Upper lobe of right lung (tissue), 1 donor: ENCODE measurements at places on chromosomes 16 and 17.

DNA sequence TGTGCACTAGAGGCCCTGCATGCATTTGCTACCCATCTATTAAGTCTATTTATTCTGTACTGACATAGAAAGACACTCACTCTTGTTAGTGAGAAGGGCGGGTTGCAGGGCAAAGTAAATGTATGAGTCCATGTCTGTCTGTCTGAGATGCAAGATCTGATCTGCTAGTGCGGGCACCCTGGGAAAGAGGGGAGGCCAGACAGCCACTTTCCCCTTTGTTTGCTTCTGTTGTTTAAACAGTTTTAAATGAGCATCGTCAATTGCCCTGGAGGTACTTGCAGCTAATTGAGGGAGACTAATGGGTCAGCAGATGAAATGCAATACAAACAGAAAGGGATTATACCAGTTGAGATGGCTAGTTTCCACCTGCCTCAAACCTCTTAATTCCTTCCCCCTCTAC, 24.9 kb downstream of the SCNN1G start:
- DNase-seq = no peak

DNA sequence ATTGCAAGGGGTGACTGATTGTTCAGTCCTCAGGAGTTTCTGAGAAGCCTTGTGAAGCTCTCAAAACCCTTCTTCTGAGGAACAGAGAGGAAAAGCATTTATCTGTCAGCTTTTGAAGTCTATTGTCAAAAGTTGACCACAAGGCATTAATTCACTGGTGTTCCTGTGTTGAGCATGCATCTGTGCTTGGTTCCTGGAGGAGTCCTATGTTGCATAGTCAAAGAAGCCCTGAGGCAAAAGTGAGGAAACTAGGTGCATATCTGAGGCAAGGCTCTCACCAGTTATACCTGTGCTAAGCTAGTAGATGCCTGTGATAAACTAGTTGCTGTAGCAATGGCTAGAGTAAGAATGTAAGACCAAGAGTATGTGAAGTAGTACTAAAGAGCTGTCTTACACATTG, 1.8 kb upstream of the HEATR6 start:
- no peak for DNase-seq

- DNase-seq = no peak
These were observed 34.3 kb downstream of the WNT9B start for GRCh38 chr17:46885415-46886309.

DNA sequence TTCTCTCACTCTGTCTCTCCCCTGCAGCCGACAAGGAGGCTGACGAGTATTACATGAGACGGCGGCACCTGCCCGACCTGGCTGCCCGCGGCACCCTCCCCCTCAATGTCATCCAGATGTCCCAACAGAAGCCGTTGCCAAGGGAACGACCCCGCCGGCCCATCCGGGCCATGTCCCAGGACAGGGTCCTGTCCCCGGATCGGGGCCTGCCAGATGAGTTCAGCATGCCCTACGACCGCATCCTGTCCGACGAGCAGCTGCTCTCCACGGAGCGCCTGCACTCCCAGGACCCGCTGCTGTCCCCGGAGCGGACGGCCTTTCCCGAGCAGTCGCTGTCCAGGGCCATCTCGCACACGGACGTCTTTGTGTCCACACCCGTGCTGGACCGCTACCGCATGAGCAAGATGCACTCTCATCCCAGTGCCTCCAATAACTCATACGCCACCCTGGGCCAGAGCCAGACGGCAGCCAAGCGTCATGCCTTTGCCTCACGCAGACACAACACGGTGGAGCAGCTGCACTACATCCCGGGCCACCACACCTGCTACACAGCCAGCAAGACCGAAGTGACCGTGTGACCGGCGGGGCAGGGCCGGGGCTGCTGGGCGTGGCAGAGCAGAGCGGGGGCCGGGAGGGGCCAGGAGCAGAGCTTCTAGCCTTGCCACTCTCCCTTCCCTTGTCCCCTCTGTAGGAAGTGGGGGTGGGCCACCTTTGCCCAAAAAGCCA, 40.4 kb upstream of the DNAH9 start:
- no peak for DNase-seq

- no peak for DNase-seq
These were observed 166.6 kb upstream of the NOG start for GRCh38 chr17:56426901-56427300.

GRCh38 chr17:60065867-60066266, 12.9 kb downstream of the HEATR6 start:
- no peak for DNase-seq

GRCh38 chr17:50953831-50954601, 87.9 kb upstream of the TOB1 start:
- DNase-seq = peak; percentile 80

DNA sequence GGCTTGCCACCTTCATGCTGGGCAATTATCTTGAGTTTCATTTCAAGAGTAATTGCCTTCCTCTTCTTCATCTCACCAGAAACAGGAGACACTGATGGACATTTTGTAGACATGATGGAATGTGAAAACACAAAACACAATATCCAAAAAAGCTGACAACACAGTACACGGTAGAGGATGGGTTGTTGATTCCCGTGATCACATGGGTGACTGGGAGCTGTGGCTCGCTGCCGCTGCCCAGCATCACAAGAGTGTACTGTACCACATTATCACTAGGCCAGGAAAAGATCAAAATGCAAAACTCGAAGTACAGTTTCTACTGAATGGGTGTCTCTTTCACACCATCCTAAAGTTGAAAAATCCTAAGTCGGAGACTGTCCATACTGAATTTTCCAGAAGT, 7.4 kb downstream of the PTRH2 start:
- DNase-seq = no peak

DNA sequence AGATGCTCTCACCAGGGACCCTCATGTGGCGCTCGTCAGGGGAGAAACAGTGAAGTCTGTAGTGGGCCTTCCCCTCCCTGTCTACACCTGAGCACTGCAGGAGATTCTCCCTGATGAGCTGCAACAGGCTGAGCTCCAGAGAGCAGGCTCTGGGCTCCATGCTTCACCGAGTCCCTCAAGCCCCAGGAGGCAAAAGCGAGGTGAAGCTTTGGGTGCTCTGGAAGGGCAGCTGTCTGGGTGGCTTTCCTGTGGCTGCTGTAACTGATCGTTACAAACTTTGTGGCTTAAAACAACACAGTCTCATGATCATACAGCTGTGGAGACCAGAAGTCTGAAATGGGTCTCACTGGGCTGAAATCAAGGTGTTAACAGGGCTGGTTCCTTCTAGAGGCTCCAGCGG, 12.1 kb upstream of the CD300LD start:
- DNase-seq = no peak

DNA sequence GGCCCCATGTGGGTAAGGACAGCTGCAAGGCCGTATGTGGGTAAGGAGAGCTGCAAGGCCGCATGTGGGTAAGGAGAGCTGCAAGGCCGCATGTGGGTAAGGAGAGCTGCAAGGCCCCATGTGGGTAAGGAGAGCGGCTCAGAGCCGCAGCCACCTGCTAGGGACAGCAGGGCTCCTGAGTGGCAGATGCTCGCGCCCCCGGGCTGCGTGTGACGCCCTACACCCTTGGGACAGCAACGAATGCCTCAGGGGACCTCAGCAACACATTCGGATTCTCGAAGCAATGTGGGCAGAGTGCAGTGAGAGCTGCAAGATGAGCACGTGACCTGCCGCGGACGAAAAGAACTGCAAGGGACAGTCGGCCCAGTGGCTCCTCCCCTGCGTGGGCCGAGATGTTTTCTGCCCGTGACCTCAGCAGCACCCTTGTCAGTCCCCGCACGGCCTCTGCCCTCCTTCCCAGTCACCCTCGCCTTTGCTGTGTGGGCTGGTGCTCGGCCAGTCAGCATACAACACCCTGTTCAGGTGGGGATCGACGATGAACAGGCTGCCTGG, 9.6 kb upstream of the SLC38A8 start:
- peak; percentile 60 for DNase-seq

DNA sequence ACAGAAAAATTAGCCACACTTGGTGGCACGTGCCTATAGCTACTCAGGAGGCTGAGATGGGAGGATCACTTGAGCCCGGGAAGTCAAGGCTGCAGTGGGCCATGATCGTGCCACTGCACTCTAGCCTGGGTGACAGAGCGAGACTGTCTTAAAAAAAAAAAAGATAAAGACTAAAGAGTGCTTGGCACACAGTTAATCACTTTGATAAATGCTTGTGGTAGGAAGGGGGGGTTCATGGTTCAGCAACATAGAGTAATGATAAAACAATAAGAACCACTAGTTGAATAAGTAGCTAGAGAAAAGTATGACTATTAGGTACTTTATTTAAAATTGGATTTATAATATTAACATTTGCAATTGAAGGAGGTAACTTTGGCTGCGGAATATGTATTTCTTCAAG, 43.3 kb downstream of the USP32 start:
- no peak for DNase-seq

DNA sequence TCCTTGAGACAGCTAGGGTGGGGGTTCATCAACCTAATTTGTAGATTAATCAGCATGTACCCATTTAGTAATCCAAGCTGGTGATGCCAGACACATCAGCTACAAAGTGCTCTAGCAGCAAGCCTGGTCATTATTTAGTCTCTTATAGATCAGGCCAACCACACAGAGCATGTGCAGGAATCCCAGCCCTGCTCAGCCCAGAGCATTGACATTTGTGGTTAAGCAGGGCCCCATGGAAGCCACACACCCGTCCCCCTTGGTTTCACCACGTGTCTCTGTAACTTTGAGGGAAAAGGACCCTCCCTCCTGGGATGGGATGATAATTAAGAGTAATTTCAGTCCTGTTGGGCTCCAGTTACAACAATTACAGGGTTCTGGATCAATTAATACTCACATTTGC, 268.8 kb upstream of the RPL38 start:
- no peak for DNase-seq

- no peak for DNase-seq
These were observed 3.0 kb downstream of the CDRT4 start for GRCh38 chr17:15464231-15464985.

- DNase-seq = no peak
These were observed 96.6 kb downstream of the METRNL start for GRCh38 chr17:83175822-83176622.

DNA sequence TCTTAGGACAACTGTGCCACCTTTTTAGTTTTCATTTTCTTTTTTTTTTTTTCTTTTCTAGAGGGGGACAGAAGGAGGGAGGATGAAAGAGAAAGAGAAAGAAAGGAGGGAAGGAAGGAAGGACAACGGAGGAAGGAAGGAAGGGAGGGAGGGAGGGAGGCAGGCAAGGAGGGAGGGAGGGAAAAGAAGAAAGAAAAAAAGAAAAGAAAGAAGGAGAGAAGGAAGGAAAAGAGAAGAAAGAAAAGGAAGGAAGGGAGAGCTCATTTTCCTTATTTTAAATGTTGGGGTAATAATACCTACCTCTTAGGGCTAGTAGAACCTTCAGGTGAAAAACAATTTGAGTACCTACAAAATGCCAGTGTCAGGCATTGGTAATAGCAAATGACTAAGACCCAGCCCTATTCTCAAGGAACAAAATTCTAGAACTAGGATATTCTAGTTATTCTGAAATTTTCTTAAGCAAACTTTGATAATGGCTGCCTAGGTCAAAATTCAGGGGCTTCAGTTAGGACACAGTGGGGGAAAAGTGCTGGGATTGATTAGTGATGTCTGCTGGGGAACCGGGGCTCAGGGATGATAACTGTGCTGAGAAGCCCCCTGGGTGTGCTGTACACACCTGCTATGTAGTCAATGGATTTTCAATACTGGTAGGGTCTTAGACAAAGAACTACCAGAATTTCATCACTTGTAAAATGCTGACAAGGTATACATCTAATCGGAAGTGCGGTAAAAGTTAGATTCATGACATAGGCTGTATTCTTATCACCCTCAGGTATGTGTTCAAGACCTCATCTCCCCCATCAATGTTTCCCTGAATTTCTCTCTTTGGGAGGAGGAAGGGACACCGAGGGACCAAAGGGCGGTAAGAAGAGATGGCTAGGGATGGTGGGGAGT, 22.7 kb downstream of the ZNF768 start:
- no peak for DNase-seq

GRCh38 chr16:85751698-85752501, 1.0 kb upstream of the C16orf74 start:
- no peak for DNase-seq

DNA sequence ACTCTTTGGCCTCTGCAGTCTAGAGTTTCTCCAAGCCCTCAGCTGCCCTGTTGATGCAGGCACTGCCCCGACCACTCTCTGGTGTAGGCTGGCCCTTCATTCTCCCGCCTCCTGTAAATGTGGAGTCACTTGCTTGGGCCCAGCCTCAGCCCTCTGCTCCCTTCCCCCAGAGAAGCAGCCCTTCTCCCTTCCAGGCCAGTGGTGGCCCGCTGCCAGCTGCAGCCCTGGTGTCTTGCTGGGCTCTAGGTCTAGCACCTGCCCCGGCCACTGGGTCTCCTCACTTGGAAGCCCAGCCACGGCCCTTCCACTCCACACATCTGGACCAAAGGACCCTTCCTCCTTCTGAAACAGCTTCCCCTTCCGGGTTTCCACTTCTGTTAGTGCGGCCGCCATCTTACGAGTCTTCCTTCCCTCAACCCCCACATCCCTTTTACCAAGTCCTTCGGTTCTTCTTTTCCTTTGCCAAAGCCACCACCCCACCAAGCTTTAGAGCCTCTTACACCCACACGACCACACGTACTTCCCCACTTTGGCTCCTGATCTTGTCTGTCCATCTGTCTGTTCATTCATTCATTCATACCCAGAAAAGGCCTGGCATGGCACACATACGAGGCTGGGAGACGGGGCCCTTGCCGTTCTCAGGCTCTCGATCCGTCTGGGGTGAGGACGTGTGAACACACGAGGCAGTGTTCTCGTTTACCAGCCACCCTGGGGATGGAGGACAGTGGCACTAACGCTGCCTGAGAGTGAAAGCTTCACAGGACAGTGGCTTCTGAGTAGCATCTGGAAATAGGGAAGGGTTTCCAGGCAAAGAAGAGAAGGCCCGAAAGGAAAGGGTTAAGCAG, 68.0 kb downstream of the ABR start:
- DNase-seq = peak; percentile 85

GRCh38 chr17:76420356-76421043, 32.5 kb downstream of the UBE2O start:
- DNase-seq = no peak

GRCh38 chr16:79083508-79084299, 516.8 kb downstream of the MAF start:
- no peak for DNase-seq

GRCh38 chr17:63954402-63955063, 18.2 kb downstream of the SCN4A start:
- no peak for DNase-seq

DNA sequence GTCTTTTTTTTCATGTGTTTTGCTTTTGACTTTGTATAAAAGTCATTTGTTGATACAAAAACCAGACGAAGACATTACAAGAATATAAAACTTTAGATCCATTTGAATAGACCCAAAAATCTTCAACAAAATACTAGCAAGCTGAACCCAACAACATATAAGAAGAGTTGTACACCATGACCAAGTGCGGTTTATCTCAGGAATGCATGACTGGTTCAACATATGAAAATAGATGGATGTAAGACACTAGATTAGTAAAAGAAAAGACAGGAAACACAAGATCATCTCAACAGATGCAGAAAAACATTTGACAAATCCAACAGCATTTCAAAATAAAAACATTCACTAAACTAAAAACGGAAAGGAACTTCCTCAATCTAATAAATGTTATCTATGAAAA, 69.0 kb downstream of the TBC1D16 start:
- no peak for DNase-seq

- no peak for DNase-seq
These were observed 18.2 kb upstream of the NOS2 start for GRCh38 chr17:27818401-27819105.
